ENCODE measurements at places on chromosomes 11 and 22.

DNA sequence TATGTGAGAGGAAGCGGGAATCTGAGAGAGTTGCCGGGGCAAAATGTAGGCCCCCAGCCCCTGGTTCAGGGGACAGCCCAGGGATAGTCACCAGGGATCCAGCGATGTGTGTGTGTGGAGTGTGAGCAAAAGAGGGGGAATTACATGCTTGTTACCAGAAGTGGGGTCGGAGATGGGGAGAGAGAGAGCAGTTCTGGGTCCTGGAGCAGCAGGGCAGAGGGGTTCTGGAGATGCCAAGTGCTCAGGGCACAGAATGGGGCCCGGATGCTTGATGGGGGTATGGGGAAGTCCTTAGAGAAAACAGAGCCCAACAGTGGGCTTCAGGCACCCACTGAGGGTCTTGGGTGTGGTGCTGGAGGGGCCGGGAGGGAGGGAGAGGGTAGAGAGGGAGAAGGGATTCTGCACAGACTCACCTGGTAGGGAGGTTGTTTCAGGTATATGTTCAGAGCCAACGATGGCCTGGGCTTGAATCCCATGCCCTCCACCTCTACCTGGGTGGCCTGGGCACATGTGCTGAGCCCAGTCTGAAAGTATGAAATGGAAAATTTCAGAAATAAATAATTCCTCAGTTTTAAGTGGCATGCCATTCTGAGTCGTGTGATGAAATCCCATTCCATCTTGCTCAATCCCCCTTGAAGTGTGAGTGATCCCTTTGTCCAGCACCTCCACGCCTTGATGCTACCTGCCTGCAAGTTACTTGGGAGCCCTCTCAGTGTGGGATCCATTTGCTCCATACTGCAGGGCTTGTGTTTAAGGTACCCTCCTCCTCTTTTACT is 12.4 kb downstream of the SMIM38 start:
- DNase-seq: no peak

DNA sequence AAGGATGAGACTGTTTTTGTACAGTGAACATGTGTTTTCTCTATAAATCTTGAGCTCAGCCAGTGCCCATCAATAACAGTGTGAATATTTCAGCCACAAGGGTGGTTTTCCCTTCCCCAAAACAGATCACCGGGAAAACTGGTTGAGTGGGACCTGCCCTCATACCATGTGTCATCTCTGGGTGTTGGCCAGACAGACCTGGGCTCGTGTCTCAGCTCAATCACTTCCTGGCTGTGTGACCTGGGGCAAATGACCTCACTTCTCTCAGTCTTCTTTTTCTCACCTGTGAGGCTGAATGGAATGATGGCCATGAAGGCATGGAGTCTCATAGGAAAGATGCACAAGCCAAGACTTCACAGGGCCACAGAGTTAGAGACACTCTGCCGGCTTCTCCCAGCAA is 74.7 kb downstream of the COMMD9 start:
- DNase-seq: no peak

GRCh38 chr11:59510941-59511589 is at the start of gene OR4D9:
Gene OR4D9, plus strand, starts transcription at chr11:59511539. Its CDS starts 3,374 bp downstream, at chr11:59514913.
- no peak for DNase-seq

DNA sequence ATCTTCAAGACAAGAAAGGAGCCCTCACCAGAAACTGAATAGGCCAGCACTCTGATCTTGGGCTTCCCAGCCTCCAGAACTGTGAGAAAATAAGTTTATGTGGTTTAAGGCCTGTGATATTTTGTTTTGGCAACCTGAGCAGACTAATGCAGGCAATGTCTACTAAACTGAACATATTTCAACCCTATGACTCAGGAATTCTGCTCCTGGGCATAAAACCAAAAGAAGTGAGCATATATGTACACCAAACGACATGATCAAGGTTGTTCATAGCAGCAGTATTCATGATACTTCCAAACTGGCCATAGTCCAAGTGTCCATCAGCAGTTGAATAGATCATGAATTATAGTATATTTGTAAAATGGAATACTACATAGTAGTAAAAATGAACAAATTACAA is 29.0 kb downstream of the CSNK2A3 start:
- no peak for DNase-seq

DNA sequence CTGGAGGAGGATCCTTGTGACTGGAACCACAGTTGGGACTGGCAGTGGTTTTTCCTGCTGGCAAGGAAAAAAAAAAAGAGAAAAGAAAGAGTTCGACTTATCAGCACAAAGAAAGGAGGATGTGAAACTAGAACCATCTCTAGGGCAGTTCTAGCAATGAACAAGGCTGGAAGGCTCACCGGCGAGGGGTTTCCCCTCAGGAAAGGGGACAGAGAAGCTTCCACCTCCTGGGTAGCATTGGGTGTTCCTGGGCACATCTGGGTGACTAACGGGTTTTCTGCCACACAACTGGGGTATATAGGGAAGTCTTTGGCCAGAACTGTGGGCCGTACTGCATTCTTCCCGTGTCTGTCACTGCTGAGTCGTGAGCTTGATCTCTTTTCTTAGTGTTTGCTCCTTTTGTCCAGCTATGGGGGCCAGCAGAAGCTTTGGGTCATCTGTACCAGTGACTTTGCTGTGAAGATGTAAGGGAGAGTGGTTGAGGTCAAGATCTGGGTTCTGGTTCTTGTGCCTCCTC is 109.4 kb upstream of the OR4B1 start:
- DNase-seq: no peak

GRCh38 chr11:27300974-27301373 is 62.0 kb downstream of the CCDC34 start:
- DNase-seq: no peak

- no peak for DNase-seq
Measured at GRCh38 chr11:2549080-2549479, 104.3 kb downstream of the KCNQ1 start.

DNA sequence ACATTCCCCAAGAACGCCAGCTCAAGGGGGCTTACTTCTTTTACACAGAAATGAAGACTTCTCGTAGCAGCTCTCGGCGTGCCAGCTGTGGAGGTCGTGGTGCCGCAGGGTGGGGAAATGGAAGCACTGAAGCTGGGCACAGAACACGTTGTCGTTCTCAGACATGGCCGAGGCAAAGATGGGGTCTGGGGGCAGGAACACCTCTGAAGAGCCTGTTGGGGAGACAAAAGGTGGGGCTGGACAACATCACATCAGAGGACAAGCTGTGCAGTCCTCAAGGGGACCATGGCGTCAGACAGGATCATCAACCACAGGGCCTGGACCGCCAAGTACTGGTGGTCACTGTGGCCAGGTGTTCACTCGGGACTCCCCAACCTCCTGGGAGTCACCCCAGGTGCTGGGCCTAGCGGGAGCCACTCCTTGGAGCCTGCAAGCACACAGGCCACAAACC is 65.2 kb downstream of the DGCR2 start:
- DNase-seq: no peak
